ENCODE measurements at places on chromosomes 2 and 18.

- no peak for DNase-seq
Observed at GRCh38 chr2:33909945-33910695, 311.0 kb upstream of the FAM98A start.

- no peak for DNase-seq
Observed at GRCh38 chr18:46588971-46589660, 67.9 kb downstream of the LOXHD1 start.

- no peak for DNase-seq
Observed at GRCh38 chr2:127261804-127262406, 32.0 kb downstream of the ERCC3 start.

- no peak for DNase-seq
Observed at GRCh38 chr2:74050151-74050550, 65.4 kb downstream of the TET3 start.

DNA sequence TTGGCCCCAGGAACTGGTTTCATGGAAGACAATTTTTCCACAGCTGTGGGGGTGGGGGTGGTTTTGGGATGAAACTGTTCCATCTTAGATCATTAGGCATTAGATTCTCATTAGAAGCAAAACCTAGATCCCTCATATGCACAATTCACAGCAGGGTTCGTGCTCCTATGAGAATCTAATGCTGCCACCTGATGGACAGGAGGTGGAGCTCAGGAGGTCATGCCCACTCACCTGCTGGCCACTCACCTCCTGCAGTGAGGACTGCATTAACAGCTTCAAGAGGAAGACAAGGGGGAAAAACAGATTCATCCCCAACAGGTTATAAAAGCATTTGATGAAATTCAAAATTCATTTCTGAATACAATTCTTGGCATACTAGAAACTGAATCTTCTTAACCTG, 38.5 kb downstream of the THAP4 start:
- no peak for DNase-seq

GRCh38 chr18:43559507-43559906, 282.2 kb upstream of the SYT4 start:
- no peak for DNase-seq

- DNase-seq: no peak
Observed at GRCh38 chr18:45844938-45845337, 19.5 kb downstream of the SIGLEC15 start.

GRCh38 chr18:70431203-70431624, 142.4 kb downstream of the SOCS6 start:
- DNase-seq: no peak

Measured in activated CD8-positive, alpha-beta memory T cell treated with anti-CD3 and anti-CD28 coated beads for 1 hour (primary cell).